ENCODE measurements at places on chromosomes 2 and 18.

GRCh38 chr2:37575780-37576179 is 95.7 kb downstream of the CDC42EP3 start:
- no peak for DNase-seq

GRCh38 chr2:203894262-203894661 is 26.7 kb downstream of the CTLA4 start:
- DNase-seq = no peak

DNA sequence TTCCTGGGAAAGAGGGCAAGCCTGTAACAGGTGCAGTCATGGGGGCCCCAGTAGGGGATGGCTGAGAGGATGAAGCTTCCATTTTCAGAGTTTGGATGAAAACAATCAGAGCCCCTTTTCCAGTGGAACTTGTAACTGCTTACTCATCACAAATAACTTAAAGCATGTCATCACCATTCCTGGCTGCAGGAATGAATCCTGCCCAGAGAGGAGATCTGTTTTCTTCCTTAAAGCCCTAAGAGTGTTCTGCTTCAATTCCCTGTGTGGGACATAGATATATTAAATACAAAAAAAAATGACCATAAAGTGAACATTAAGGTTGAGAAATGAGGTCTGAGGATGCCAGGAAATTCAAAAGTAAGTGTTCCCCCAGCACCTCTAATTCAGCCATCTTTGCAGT is 183.4 kb upstream of the MEIS1 start:
- DNase-seq = no peak

- no peak for DNase-seq
Observed at GRCh38 chr2:183898641-183899040, 699.7 kb upstream of the ZNF804A start.

- no peak for DNase-seq
Observed at GRCh38 chr18:60075477-60075876, 175.7 kb downstream of the PMAIP1 start.

GRCh38 chr2:8573234-8573941 is 108.5 kb upstream of the ID2 start:
- no peak for DNase-seq

DNA sequence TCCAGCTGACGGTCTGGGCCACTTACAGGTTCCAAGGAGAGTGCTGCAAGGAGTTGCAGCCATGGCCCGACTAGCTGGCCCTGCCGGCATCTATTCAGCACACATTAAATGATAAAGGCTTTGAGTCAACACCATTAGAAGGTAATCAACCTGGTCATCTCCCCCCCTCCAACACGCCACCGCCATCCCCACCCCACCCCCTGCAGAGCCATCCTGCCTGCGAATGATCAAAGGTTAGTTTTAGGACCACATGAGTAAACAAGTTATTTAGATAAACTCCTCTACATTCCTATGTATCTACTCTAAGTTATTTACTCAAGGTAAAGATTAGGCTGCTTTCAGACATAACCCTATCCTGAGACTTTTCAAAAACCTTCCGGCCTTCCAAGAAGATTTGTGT is 349.3 kb upstream of the SLC39A10 start:
- no peak for DNase-seq
